Right hindlimb (tissue), 1 donor: ENCODE measurements at places on chromosomes 2 and 18.
A peak's percentile ranks its signal among the peaks of the same experiment; 100 is the strongest.

DNA sequence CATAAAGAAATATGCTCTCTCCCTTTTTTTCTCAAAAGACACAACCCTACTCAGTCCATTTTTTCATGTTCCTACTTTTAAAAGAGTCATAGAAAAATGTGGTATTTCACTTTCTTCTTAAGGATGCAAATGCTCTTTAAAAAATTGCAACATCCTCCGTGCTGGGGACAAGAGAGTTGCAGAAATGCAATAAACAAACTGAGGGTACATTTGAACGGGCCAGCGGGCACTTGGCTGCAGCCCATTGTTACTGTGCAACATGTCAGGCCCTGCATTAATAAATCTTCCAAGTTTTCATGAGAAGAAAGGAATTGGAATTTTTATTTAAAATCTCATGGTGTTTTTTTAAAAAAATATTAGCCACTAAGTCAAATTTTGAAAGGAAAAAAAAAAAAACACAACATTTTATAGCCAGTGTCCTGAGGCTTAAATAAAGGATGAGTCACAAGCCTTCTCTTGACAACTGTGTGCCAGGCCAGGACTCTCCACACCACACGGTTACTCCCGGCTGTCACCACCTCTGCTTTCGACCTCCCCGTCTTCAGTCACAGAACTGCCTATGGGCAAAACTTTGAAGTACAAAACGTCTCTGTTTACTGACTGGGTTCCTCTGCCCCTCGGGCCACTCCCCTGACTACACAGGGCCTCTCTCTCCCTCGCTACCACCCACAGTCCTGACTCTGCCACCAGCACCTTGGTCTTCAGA, 57.5 kb upstream of the MFF start:
- DNase-seq: no peak

DNA sequence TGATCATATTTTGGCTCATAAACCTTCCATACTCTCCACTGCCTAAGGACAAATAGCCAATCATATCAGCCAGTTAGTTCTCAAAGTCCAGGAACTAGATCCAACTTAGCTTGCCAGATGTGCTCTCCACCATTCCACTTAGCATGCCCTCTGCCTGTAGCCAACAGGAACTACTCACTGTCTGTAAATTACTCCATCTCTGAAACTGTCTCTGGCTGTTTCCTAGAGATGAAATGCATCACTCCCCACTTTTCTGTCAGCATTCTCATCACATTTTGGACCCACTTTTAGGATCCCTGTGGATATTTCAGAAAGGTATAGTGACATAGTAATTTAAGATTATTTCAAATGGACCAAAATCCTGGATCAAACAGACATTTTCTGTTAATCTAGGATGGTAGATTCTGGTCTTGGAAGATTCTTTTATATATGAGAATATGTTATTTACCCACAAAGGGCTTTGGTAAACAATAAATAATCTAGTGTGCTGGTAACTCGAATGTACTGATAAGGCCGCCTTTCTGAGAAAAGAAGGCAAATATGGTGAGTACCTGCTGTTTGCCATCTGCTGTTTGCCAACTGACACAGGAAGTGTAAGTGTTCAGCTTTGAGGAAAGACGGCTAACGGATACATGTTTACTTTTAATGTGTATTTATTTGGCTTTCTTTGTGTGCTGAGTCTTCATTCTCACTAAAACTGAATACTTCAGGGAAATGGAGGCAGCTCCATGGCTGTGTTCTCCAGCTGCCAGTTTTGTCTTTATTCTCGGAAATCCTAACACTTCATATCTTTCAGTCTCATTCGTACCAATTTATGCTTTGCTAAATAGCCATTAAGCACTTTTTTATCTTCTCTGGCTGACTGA, 79.5 kb downstream of the EVA1A start:
- DNase-seq: no peak

DNA sequence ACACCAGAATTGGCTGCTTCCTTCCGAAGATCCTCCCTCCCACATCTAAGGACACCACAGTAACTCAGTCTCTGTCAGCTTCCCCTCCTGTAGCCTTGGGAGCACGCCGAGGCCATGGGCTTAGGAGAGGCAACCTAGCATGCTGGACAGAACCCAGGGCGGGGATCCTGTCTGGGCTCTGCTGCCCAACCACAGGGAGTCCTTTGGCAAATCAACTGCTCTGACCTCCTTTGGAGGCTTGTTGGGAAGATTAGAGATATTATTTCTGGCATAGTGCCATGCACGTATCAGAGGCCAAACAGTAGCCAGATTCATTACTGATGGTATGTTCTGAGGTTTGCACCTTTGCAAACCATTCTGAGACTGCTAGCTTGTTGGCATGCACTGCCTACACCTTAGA, 262.7 kb upstream of the EPAS1 start:
- no peak for DNase-seq

DNA sequence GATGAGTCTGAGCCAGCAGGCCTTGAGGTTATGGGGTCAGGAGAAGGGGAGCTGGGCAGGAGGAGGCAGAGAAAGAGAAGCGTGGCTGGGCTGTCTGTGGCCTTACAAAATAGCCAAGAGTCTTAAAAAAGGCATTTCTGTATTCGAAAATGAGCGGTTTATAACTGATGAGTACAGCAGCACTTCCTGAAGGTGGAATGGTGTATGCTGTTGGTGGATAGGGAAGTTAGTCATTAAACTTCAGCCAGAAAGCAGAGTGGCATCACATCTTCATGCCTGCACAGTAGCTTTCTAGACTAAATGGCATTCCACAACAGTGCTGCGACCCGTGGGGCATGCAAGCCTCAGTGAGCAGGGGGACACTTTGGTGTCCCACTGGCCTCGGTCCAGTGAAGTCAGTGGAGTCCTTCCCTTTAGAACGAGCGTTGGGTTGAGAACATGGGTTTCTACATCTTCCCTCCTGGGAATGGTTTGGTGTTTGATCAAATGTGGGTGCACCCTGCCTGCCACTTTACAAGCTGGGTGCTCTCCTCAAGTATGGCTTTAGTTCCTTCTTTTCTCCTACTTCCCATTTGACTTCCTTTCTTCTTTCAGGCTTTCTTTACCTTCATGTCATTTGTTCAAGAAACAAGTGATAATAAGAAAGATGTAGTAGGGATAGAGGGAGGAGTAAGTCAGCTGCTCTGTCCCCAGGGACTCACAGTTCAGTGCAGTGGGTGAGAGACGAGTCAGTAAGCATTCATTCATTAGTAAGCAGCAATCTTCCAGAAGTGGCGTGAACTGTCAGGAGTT, 96.3 kb downstream of the ARMC9 start:
- no peak for DNase-seq

DNA sequence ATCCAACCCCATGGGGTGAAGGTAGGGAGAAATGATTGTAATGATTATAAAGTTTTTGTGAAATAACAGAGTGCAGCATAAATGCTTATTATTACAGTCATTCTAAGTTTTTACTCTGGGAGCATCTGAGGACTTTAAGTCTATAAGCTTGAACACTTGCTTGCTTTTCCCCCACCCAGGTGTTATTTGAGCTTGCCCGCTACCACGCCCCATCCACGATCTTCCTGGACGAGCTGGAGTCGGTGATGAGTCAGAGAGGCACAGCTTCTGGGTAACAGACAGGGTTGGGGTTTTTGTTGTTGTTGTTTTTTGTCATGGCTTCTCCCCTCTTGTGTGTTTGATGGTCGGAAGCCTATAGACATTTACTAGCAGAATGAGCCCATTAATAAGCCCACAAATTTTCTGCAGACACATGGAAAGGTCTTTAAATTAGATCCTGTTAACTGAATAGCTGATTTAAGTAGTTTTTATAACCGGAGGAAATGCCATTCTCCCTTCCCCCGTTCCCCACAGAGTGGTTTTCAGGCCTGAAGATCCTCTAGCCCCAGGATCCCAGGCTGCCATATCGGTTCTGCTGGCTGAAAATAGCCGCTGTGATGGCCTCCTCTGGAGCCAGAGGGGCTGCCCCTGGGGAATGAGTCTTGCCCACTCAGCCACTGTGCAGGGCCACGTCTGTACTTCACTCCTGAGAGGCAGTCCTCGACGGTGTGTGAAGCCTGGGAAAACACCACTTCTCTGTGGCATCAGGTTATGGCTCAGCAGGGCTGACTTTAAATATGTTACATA, 39.9 kb upstream of the ELOA2 start:
- DNase-seq: peak; percentile 17

GRCh38 chr18:23306822-23307221, 146.3 kb upstream of the RIOK3 start:
- DNase-seq: no peak

DNA sequence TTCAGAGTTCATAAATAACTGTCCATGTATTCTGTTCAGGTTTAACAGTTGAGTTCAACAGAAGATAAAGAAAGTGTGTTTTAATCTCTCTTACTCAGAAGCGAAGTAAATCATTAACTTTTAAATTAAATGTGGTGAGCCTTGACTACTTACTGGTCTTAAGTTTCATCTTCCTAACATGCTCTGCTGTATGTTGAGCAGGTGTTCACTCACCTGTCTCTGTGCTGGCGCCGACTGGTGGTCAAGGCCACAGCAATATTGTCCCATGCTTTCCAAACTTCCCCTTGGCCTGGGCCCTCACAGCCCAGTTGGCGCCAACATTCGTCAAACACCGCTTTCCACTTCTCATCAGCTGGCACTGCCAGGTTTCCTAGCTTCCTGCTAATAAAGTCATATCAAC, 17.0 kb upstream of the MPP4 start:
- no peak for DNase-seq

DNA sequence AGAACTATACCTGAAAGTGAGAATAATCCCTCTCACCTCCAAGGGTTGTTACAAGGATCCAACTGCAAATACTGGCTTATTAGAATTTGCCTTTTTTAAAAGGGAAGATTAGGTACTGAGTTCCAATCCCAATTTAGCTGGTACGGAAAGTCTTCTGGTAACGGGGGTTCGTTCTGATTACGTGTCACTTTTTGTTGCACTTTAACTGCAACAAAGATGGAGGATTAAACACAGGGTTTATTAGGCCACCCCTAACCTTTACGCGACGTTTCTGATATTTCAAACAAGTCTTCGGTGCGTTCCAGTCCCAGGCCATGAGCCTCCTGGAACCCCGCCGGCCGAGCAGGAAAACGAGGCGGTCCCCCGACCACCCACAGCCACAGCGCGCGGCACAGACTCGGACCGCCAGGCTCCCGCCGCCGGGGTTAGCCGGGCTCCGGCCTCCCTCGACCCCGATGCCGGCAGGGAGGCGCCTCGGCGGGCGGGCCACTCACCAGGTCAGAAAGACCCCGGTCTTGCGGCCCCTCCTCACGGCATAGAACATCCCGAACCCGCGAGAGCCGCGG, 411 bp downstream of the RNASEH1 start:
- no peak for DNase-seq

DNA sequence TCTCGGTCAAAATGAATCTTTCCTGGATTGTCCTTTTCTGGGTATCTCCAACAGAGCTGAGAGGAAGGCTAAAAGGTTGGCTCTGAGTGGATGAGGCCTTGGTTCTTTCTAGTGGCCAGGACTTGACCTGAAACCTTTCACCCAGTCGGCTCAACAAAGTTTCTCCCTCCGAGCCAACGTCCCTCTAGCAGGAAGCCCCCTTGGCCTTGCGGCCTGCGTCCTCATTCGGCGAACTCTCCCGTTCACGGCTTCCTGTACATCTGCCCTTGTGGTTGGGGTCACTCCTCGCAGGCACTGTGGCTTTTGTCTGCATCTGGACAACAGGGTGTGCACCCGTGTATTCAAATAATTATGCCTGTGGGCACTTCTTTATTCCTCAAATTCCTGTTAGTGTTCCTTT, 9.4 kb upstream of the SIX3 start:
- no peak for DNase-seq

GRCh38 chr18:50659091-50660003, 99.5 kb downstream of the MAPK4 start:
- DNase-seq: no peak

- no peak for DNase-seq
These were observed 126.8 kb downstream of the MEIS1 start for GRCh38 chr2:66561645-66562303.

DNA sequence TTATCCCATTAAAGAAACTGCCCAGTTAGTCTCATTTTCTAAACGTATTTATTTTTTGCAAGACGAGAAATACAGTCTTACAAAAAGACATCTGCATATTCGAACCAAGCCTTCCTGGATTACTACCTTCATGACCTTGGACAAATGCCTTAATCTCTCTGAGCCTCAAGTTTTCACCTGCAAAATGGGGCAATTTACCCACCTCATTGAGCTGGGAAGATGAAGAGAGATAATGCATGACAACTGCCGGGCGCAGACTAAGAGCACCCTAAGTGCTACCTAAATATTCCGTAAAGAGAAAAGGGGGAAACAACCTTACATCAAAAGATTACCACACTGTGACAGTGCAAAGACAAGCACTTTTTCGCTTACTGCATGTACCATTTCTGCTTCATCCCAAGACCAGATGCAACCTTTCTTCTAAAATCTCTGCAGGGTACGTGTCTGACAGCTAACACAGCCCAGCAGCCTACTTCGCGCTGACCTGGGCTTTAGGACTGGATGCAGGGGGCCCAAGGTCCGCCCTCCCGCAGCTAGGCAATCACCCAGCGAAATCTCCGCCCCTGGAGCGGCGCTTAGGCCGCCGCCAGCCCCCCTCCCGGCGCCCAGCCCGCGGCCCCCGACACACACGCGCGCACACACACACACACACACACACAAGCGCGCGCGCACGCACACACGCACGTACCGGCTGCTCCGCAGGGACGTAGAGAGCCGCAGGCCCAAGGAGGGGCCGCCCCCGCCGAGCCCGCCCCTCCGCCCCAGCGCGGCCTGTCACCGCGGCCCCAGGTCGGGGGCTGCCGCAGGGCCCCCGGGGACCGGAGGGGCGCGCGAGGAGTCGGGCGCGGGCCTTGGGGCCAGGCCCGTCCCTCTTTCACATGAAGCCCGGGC, 766 bp downstream of the MAP3K2 start:
- peak; percentile 92 for DNase-seq
